Diencephalon (tissue), 1 donor: ENCODE measurements at places on chromosomes 12 and 14. TPM values are rescaled to one million over a fixed set of nuclear protein-coding genes. Genes with fewer than 3 reads are reported as not detected.

RTL1 gene
- 0.92 TPM for total RNA-seq

NELL2 gene
- total RNA-seq, result 462 TPM

NID2 gene
- total RNA-seq, result 13.6 TPM

FLVCR2 gene
- 6.7 TPM for total RNA-seq

STYK1 gene
- total RNA-seq, result 18.7 TPM

HOXC6 gene
- total RNA-seq, result not detected

PIP4P1 gene
- 29.5 TPM for total RNA-seq

CACNA1C gene
- total RNA-seq, result 33.0 TPM

CLEC12A gene
- 0.23 TPM for total RNA-seq

PTPRQ gene
- total RNA-seq, result 2.5 TPM

KCNJ8 gene
- 7.2 TPM for total RNA-seq

SLC22A17 gene
- 389 TPM for total RNA-seq

KICS2 gene
- total RNA-seq, result 9.9 TPM

RNU4-1 gene
- under 0.01 TPM for total RNA-seq

CRIP2 gene
- 106 TPM for total RNA-seq

ATP6V1D gene
- 179 TPM for total RNA-seq

OR6C1 gene
- not detected for total RNA-seq

OR4N5 gene
- total RNA-seq, result not detected
